AG04450 (cell line): ENCODE measurements at places on chromosomes 11 and 22. TPM values are rescaled to one million over a fixed set of nuclear protein-coding genes. Genes with fewer than 3 reads are reported as not detected.

The ART1 gene
- not detected in 2 replicates for polyA plus RNA-seq

The SOX10 gene
- not detected in 2 replicates for polyA plus RNA-seq

The GAL3ST3 gene
- 0.09 and 0.11 TPM in 2 replicates for polyA plus RNA-seq

The CARD18 gene
- polyA plus RNA-seq: not detected in 2 replicates

The PTGDR2 gene
- polyA plus RNA-seq: 0.84 and 0.92 TPM in 2 replicates
